ENCODE measurements at places on chromosomes 3 and 15.

DNA sequence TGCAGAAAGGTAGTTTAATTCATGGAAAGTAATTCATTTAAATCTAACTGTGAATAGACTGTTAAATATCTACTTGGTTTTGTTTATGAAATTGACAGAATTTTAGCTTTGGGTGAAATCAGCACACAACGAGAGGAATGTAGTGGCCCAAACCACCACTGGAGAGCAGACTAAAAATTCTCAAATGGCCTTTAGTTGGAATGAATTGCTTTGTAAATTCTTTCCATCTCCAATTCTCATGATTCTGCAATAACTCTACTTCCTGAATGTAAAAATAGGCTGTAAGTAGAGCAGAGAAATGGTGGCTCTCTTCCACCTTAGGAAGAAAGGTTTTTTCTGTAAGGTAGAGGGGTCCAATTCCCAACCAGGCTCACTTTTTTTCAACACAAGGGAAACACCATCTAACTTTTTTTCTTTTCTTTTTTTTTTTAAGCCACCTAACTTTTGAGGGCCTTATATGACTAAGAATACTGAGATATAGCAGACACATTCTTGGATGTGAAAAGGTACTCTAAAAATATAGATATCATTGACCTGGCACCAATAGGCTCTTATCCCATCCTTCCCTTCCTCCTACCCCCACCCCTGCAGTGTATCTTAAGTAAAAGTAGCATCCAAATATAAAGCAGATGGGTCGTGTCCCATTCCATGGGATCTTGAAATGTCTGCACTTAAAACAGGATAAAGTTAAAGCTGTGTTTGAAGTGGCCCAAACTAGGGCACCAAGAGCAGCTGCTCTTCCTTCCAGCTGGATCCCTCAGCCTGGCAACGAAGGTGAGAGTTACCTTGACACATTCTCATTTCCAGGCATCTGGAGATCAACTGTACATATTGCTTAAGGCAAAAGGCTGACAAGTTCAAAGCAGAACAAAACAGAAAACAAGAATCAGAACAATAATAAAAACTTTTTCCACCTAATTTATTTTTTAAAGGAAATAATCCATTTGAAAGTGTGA is 194.1 kb downstream of the TPRG1 start:
- DNase-seq, result no peak

- peak; percentile 7 for DNase-seq
Observed at GRCh38 chr3:27914199-27914598, 192.1 kb upstream of the EOMES start.

DNA sequence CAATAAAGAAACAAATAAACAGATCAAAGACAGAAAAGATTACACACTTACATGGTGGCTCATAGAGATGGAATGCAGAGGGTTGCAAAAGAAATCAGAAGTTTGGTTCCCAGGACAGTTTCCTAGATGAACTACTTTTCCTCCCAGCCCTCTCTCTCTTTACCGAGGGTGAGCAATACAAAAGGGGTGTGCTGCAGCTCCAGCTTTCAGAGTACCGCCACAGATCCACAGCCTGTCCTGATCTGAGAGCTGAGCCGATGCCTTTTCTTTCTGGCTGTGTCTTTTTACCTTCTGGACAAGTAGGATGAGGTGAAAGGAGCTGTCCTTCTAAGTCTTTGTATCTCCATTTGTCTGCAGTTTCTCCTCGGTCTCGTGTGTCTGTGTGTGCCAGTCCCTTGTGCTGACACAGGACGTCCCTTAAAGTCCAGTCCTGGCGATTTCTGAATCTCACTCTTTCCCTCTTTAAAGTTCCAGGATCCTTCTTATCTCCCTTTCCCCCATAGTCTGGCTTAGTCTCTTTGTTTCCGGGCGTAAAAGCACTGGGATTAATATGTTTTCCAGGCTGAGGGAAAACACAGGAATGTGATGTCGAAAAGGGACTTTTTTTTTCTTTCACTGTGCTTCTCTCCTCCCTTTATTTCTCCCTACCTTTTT is 540 bp downstream of the CCDC80 start:
- no peak for DNase-seq

GRCh38 chr15:90986790-90987507 is 7.4 kb downstream of the PRC1 start:
- DNase-seq, result no peak

- DNase-seq, result no peak
Observed at GRCh38 chr3:118180853-118181252, 853.8 kb downstream of the IGSF11 start.

DNA sequence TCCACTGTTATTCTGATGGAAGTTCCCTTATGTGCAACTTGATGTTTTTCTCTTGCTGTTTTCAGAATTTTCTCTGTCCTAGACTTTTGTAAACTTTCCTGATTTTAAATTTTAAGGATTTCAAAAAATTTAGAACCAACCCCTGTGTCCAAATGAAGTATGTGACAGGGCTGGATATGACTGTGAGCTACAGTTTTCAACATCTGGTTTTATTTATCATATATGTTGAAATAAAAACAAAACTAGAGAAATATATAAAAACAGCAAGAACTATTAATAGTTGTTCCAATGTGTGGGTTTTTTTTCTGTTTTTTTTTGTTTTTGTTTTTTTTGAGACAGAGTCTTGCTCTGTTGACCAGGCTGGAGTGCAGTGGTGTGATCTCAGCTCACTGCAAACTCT is 47.4 kb upstream of the PSMD6 start:
- no peak for DNase-seq

DNA sequence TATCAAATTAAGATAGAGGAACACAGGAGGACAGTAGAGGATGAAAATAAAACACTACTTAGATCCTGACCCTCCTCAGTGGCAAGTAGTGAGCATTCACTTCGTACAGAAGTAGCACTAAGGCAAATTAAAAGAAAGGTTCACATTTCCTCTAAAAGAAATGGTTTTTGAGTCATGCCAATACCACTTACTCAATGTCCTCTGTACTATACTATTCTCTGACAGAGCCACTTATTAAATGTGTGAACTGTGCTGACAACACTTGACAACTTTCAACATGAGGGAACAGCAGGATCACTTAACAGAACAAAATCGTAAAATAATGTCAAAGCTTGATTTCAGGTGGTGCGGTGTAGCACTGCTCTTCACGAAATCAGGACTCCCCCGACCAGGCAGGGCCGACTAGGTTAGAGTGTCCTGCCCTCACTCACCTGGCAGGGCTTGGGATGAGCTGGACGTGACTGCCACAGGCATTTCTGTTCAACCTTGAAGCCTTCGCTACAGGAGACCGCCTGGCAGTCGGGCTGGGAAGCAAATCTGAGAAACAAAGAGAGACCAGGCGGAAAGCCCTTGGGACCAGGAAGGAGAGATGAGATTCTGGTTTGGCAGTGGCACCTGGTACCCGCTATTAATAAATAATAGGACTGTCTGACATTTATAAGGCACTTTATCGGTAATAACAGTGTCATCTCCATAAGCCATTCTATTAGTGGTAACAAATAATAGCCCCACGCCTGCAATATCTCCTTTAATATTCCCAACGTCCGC is 611 bp upstream of the SLC27A2 start:
- no peak for DNase-seq

DNA sequence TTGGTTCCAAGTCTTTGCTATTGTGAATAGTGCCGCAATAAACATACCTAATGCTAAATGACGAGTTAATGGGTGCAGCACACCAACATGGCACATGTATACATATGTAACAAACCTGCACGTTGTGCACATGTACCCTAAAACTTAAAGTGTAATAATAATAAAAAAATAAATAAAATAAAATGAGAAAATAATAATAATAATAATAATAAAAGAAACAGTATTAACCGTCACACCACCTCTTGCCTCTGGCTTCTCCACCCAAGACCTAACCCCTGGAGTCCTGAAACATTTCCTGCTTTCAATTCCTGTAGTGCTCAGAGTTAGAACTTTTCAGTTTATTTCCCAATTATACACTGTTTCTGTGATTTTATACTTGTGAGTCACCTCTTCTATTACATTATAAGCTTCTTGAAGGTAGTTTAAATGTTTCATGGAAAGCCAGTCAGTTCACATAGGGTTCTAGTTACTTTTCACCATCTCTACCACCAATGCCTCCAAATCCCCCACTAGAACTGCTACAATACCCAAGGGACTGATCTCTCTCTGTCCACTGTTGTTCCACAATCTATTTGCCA is 18.4 kb upstream of the GHSR start:
- no peak for DNase-seq
